ENCODE measurements at places on chromosomes 6 and 20.

- DNase-seq, result no peak
These were observed 26.7 kb upstream of the FOXF2 start for GRCh38 chr6:1362643-1363042.

DNA sequence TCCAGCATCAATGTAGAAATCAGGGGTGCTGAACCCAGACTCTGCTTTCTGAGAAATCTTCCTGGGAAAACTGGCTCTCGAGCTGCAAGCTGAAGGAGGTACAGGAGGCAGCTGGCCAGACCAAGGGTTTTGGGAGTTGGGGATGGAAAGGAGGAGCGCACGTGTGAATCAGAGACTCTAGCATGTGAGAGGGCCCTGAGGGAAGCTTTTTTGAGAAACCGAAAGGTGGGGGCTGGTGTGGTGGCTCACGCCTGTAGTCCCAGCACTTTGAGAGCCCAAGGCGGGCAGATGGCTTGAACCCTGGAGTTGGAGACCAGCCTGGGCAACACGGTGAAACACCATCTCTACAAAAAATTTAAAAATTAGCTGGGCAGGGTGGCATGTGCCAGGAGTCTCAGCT is 37.1 kb upstream of the EEF1E1 start:
- no peak for DNase-seq

DNA sequence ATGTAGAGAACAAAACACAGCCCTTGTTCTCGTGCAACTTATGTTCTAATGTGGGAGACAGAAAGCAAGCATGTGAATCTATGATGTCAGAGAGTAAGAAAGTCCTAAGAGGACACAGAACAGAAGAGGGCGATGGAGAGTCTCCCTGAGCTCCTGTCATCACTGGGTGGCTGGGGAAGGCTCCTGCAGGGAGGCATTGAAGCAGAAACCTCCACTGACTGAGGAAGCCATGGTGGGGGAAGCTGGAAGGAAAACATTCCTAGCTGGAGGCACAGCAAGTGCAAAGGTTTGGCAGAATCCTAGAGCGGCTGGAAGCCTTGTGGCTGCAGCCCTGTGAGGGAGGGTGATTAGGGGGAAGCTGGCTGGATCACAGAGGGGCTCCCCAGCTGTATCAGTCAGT is 248.0 kb downstream of the CDH26 start:
- DNase-seq, result no peak

GRCh38 chr6:21310568-21311140 is 282.9 kb upstream of the SOX4 start:
- DNase-seq, result no peak

DNA sequence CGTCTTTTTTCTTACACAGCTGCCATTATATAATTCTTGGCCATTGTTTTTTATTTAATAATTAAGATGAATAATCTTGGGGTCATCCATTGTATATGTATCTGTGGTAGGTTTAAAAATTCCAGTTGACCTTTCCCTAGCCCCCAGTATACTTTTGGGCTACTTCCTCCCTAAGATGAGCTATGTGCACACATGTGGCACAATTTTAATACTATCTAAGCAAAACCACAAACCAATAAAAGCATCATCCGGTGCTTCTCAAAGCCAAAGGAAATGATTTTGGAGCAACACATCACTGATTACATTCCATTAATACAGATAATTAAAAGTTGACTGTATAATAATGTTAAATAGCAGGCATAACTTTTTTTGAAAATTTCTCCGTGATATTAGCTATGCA is 161.2 kb downstream of the ATXN1 start:
- no peak for DNase-seq

DNA sequence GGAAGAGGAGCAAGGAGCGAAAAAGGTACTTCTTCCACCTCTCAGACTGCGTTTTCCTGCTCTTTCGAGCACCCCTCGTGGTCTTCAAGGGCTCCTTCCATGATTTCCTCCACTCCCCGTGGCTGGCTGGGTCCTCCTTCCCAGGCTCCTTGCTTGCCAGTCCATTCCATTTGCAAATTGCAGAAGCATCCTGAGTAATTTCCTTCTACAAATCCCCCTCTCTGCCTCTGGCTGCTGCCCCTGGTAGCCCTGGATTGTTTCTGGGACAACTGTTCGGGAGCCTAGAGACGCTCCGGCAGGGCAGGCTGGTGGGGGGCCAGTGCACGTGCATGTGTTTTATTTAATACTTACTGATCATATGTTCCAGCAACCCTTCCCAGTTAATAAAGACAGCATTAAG is 173.1 kb downstream of the ZMYND8 start:
- DNase-seq, result no peak

DNA sequence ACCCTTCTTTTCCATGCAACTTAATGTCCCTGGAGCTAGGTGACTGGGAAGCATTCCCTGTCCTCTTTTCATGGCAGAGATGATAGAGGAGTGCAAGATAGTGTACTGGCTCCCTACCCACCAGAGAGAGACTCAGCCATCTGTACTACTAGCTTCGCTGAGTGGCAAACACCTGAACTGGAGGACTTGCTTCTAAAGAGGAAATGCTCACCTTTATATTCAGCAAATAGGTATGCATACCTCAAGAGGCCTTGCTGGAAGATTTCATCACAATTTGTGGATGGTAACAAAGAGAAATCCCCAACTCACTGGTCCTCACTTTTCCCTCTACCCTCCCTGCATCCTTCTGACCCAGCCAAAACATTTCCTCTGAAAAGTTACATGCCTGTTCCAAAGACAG is 124.1 kb downstream of the FOXA2 start:
- DNase-seq, result no peak

- DNase-seq, result no peak
These were observed 40.8 kb upstream of the GFOD1 start for GRCh38 chr6:13528232-13528631.

DNA sequence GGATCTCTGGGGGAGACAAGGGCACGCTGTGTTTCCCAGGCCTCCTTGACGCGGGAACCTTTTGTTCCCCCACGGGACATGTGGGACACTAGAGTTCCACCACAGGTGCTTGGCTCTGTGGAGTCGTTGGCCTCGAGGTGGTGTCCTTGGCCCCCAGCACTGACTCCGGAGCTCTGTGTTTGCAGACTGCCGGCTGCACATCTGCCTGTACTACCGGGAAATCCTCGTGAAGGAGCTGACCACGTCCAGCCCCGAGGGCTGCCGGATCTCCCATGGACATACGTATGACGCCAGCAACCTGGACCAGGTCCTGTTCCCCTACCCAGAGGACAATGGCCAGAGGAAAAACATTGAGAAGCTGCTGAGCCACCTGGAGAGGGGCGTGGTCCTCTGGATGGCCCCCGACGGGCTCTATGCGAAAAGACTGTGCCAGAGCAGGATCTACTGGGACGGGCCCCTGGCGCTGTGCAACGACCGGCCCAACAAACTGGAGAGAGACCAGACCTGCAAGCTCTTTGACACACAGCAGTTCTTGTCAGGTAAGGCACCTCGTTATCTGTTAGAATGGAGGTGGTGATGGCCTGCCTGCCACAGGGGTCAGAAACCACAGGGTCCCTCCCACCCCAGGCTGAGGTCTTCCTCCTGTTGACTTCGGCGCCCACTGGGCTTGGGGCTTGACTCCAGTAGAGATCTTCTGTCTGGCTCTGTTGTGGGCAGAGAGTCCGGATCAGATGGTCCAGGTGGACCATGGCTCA is 9.9 kb downstream of the IRF4 start:
- no peak for DNase-seq

DNA sequence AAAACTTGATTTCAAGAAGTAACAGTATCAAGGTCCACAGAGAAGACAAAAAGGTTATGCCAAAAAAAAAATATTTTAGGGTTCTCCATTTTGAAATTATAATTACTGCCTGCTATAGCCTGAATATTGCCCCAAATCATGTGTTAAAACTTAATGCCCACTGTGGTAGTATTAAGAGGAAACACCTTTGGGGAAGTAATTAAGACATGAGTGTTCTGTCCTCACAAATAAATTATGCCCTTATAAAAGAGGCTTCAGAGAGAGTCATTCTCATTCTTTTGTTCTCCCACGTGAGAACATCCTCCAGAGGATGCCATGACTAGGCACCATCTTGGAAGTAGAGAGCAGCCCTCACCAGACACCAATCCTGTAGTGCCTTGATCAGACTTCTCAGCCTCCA is 66.2 kb downstream of the GMDS start:
- DNase-seq, result no peak

DNA sequence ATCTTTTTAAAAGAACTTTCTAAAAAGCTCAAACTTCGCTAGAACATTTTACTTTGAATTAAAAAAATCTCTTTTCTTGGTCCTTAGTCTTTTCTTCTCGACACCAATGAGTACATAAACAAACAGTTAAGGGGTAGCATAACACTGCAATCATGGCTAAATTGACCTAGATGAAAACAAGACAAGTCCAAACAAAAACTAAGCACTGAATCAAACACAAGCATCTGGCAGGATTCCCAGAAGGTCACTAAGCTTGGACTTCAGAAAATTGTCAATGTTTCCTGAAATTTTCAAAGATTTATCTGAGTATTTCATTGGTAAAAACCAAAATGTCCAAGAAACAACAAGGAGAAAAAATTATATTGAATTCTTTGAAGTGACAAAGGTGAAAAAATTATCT is 5.0 kb downstream of the COL21A1 start:
- DNase-seq, result no peak

- DNase-seq, result no peak
These were observed 2.3 kb upstream of the MARCKS start for GRCh38 chr6:113854531-113855499.

DNA sequence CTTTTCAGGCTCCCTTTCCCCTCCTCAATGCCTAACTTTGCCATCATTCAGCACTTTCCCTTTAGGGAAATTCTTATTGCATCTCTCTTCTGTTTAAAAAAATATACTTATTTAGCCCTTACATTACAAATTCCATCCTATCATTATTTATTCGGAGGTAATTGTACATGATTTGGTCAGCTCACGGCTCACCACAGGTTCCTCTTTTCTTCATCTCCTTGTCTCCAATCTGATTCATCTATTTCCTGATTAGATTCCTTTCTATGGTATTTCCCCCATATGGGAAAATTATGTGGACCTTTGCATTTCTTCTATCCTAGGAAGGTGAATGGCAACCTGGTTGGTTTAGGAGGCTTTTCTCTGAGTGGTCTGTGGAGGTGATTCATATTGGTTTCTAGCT is 12.9 kb upstream of the EMILIN3 start:
- DNase-seq, result no peak

DNA sequence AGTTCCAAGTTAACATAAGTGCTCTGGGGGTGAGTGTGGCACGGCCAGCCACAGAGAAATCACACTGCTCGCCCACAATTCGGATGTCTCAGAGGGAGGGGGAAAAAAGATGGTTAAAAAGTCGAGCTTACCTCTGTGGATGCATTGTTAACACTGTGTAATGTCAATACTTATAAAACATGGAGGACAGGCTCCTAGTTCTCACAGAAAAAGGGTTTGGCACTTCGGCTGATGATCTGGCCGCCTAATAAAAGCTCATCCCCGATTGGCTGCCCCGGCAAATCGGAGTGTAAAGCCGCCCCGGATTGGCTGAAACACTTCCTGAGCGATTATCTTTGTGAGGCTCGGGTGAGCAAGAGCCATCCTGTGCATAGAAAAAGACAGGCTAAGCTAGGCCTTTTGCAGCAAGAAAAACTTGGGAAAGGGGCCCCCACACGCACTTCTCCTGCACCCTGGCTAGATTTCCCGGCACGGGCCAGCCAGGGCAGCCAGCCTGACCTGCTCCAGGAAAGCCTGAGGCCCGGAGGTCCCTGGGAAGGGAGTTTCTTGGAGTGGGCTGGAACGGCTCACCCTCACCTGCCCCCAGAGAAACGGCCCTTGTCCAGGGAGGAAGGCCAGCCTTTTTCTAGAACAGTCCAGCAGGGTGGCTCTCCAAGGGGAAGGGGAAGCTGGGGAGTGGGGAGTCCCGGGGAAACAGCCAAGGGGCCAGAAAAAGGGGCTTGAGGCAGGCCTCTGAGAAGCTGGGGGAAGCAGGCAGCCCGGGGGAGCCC is at the start of gene ZMYND8:
Gene ZMYND8 (minus strand): TSS at position 174 of the 770 bp plus-strand sequence. CDS start 29 bp downstream, at position 145.
- peak; percentile 79 for DNase-seq

DNA sequence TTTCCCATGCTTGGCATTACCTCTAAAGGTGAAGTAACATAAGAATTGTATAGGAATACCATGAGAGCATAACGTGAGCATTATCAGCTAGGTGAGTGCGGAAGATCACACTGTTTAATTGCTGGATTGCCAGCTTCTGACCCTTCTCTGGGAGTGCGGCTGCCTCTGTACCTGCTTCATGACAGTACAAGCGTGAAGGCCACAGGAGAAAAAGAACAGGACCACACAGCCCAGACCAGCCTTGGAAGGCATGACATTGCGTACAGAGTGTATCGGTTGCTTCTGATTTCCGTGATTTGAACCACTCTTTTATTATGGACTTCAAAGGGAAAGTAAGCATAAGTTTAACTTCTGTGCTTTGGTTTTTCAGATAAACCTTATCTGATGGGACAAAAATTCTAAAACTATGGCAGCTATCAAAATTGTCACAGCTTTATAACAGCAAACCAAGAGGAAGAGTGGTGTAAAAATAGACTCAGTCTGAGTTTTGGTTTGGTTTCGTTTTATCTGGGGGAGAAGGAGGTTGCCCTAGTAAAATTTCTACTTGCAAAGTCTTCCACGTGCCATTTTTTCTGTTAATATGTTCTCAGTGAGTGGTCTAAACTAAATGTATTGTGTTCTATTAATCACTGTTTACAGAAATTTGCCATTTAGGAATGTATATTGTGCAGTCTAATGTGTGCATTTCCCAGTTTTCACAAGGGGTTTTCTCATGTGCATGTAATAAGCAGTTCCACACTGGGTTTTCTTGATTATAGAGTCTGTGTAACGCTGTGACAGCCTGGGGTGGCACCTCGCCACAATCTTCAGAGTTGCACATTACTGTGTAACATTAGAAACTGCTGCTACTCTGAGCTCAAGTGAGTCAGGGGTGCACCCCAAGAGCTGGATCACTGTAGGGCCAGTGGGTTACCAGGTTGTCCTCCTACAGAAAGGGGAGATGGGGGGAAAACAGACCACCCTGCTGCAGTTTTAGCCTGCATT is 97.3 kb downstream of the RPP40 start:
- no peak for DNase-seq

Data from ascending aorta (tissue), 2 donors.